Activated naive CD4-positive, alpha-beta T cell treated with anti-CD3 and anti-CD28 coated beads for 36 hours (primary cell): ENCODE measurements at places on chromosomes 5 and 9. TPM values are rescaled to one million over a fixed set of nuclear protein-coding genes. Genes with fewer than 3 reads are reported as not detected.

CDKN2B gene
- not detected for total RNA-seq

GMCL2 gene
- not detected for total RNA-seq

CCNJL gene
- total RNA-seq, result not detected

CKMT2 gene
- not detected for total RNA-seq

CER1 gene
- not detected for total RNA-seq

MYO10 gene
- total RNA-seq, result 0.27 TPM

TRIM7 gene
- 1.8 TPM for total RNA-seq

PDE6A gene
- not detected for total RNA-seq

FOXD4L6 gene
- not detected for total RNA-seq

GRCh38 chr5:66861402-66861801 lies 265.2 kb downstream of the MAST4 start:
- peaks cover 32% of the 10 kb centered on the region for H3K27me3 ChIP-seq
- H3K4me1 ChIP-seq, result no peaks in the 10 kb centered on the region
- DNase-seq, result no peak
- no peak overlapping the region for H3K27ac ChIP-seq

GRCh38 chr5:142857405-142857804 lies 87.2 kb downstream of the ARHGAP26 start:
- H3K27ac ChIP-seq, result no peak overlapping the region
- no peaks in the 10 kb centered on the region for H3K27me3 ChIP-seq
- no peak overlapping the region for H3K4me3 ChIP-seq
- DNase-seq, result no peak

DNA sequence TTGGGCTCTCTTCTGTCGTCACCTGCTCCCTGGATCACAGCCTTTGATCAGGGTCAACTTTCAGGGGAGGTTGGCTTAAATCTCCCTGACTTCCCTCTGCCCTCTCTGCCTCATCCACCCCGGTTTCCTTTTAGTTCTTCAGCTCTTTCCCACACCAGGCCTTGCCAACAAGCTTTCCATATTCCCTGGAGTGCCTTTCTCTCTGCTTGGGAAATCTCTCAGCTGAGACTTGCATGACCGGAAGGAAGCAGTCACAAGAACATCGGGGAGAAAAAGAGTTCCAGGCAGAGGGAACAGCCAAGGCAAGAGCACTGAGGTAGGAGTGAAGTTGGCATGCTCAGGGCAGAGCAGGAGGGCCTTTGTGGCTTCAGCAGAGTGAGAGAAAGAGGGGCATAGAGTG lies 88.4 kb upstream of the HSPA9 start:
- H3K4me3 ChIP-seq, result no peak overlapping the region
- H3K27me3 ChIP-seq, result peaks cover 77% of the 10 kb centered on the region
- peaks cover 22% of the 10 kb centered on the region for H3K4me1 ChIP-seq
- H3K27ac ChIP-seq, result no peak overlapping the region
- no peaks in the 10 kb centered on the region for H3K36me3 ChIP-seq

DNA sequence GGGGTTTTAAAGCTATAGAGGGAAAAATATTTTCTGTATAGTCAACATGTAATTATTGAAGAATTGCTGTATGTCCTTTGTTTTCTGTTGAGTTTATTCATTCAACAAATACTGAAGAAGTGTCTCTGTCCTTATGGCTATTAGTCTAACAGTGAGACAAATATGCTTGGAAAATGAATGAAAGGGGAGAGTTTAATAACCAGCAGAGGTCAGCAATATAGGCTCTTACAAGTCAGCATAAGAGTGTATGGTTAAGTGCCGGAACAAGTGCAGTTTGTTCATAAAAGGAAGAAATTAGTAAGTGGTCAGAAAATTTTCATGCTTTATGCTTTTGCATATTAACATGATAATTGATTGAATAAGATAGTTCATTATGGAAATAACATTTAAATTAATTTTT lies 3.6 kb downstream of the SCAMP1 start:
- DNase-seq, result no peak
- H3K27me3 ChIP-seq, result no peaks in the 10 kb centered on the region
- H3K4me1 ChIP-seq, result peaks cover 36% of the 10 kb centered on the region
- H3K4me3 ChIP-seq, result no peak overlapping the region
- peaks cover 6% of the 10 kb centered on the region for H3K36me3 ChIP-seq

DNA sequence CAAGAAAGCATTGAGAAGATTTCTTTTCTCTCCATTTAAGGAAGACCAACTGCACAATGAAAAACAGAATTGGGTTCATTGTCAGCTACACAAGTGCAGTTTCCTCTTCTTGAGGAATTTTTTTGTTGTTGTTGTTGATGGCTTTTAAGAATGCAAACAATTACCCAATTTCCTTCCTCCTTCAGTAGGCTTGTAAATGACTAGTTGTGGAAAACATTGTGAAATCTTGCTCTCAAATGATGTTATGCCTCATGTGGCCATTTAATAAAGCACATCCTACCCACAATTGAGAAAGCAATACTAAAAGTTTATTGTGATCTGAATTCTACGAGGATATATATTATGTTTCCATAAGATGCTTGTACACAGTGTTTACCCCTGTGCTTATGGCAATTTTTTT lies 171.6 kb downstream of the FAM174A start:
- H3K4me3 ChIP-seq, result no peak overlapping the region
- no peaks in the 10 kb centered on the region for H3K36me3 ChIP-seq
- H3K27me3 ChIP-seq, result no peaks in the 10 kb centered on the region
- DNase-seq, result no peak

DNA sequence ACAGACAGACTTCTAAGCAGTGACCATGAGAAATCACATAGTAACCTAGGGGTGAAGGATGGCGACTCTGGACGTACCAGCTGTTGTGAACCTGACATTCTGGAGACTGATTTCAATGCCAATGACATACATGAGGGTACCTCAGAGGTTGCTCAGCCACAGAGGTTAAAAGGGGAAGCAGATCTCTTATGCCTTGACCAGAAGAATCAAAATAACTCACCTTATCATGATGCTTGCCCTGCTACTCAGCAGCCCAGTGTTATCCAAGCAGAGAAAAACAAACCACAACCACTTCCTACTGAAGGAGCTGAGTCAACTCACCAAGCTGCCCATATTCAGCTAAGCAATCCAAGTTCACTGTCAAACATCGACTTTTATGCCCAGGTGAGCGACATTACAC lies 38.0 kb upstream of the CCDC152 start:
- DNase-seq, result no peak
- peaks cover 5% of the 10 kb centered on the region for H3K4me1 ChIP-seq
- no peak overlapping the region for H3K27ac ChIP-seq
- H3K27me3 ChIP-seq, result peaks cover 9% of the 10 kb centered on the region

DNA sequence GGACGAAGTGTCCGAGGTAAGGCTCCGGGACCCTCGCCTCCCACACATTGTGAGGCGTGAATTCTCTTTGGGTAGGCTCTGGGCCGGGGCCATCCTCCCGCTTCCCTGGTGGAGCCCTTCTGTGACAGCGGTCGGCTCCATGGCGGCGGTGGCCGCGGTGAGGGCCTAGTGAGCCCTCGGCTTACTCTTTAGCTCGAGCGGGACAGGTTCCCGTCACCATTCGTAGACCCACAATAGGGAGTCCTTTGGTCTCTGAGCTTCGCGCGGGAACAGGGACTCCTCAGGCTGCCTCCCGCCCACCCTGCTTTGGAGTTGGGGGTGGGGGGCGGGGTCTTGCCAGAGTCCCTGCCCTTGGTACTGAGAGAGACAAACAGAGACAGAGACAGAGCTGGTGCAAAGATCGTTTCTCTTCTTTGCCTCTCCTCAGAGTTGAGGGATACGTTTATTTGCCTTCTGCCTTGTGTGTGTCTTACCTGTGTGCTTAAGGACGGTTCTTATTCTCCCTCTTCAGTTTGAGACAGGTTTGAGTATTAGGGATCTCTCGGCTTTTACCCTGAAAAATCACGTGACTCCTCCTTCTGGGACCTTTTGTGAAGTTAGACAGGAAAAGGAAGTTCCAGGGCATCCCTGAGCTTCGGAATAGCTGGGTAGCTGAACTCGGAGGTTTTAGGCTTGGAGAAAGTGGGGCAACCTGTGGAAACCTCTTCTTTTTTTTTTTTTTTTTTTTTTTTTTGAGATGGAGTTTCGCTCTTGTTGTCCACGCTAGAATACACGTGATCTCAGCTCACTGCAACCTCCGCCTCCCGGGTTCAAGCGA lies 833 bp downstream of the ANKHD1 start:
- H3K4me3 ChIP-seq, result no peak overlapping the region
- peaks cover 11% of the 10 kb centered on the region for H3K36me3 ChIP-seq
- peak; percentile 49 for DNase-seq
- H3K27ac ChIP-seq, result no peak overlapping the region

DNA sequence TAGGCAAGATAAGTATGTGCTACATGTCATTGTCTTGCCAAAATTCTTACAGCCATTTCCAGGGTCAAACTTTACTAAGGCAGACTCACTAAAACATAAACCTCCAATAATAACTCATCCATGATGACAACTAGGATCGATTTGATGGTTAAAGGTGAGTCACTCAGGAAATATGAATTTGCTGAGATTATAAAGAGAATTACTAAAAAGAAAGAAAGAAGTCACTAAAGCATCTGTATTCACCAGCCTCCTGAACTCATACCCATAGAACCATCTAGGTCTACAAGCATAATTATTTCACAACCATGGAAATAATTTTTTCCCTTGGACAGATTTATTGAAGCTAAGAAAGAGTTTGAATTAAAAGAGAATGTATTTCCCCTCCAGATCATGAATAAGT lies 258.6 kb downstream of the TLE1 start:
- no peak overlapping the region for H3K27ac ChIP-seq
- no peak overlapping the region for H3K4me3 ChIP-seq
- no peak for DNase-seq
- H3K36me3 ChIP-seq, result peaks cover 2% of the 10 kb centered on the region
- no peaks in the 10 kb centered on the region for H3K4me1 ChIP-seq

DNA sequence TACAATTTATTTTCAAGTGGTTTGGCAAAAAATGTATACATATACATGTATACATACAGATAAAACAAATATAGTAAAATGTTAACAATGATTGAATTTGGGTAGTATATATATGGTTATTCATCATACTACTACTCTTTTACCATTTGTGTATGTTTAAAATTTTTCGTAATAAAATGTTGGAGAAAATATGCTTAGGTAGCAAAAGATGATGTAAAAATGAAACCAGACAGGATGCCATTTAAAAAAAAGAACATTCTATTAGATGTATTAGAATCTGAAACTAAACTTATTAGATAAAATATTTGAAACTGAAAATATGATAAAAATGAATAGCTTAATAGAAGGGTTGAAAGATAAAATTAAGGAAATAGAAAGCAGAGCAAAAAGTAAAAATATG lies 144.9 kb upstream of the FER start:
- DNase-seq, result no peak
- H3K36me3 ChIP-seq, result no peaks in the 10 kb centered on the region
- no peak overlapping the region for H3K27ac ChIP-seq
- H3K27me3 ChIP-seq, result peaks cover 10% of the 10 kb centered on the region
- peaks cover 4% of the 10 kb centered on the region for H3K4me1 ChIP-seq

DNA sequence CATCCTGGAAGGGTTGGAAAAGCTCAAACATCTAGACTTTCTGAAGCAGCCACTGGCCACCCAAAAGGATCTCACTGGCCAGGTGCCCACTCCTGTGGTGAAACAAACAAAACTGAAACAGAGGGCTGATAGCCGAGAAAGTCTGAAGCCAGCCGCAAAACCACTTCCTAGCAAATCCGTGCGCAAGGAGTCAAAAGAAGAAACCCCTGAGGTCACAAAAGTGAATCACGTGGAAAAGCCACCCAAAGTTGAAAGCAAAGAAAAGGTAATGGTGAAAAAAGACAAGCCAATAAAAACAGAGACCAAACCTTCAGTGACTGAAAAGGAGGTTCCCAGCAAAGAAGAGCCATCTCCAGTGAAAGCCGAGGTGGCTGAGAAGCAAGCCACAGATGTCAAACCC lies 87.6 kb downstream of the MAP1B start:
- H3K27ac ChIP-seq, result no peak overlapping the region
- H3K36me3 ChIP-seq, result no peaks in the 10 kb centered on the region
- H3K27me3 ChIP-seq, result peaks cover 15% of the 10 kb centered on the region
- no peaks in the 10 kb centered on the region for H3K4me1 ChIP-seq
- H3K4me3 ChIP-seq, result no peak overlapping the region
- DNase-seq, result no peak

DNA sequence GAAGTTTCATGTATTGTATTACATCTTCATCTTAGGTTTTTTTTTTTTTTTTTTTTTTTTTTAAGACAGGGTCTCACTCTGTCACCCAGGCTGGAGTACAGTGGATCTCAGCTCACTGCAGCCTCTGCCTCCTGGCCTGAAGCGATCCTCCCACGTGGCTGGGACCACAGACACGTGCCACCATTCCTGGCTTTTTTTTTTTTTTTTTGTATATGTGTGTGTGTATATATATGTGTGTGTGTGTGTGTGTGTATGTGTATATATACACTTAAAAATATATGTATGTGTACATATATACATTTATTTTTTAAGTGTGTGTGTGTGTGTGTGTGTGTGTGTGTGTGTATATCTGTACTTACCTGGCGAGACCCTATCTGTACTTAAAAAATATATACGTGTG lies 6.6 kb downstream of the DMXL1 start:
- no peak overlapping the region for H3K4me3 ChIP-seq
- no peak overlapping the region for H3K27ac ChIP-seq
- H3K27me3 ChIP-seq, result no peaks in the 10 kb centered on the region
- peaks cover 4% of the 10 kb centered on the region for H3K36me3 ChIP-seq
- DNase-seq, result no peak

DNA sequence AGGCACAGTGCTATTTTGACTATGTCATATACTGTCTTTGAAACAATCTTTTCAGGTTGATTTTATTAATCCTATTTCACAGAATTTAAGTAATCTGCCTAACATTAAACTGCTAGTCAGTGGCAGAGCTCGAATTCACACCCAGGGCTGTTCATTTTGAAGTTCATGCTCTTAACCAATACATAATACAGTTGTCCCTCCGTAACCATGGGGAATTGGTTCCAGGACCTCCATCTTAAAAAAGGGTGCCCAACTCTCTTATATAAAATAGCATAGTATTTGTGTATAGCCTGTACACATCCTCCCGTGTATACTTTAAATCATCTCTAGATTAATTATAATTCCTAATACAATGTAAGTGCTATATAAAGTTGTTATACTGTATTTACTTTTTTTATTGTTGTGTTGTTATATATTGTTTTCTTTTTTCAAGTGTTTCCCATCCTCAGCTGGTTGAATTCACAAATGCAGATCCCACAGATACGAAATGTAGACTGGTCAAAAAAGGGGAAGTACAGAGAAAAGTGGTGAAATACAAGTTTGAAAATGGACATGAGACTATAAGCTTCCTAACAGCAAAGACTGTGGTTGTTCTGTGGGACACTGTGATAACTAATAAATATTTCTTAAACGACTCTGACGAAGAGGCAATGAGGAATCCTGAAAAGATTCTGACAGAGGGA lies 18.3 kb downstream of the RFX3 start:
- H3K27me3 ChIP-seq, result no peaks in the 10 kb centered on the region
- H3K27ac ChIP-seq, result peak overlapping the region; percentile 85
- DNase-seq, result no peak
- peak overlapping the region; percentile 30 for H3K4me3 ChIP-seq
- H3K4me1 ChIP-seq, result peaks cover 62% of the 10 kb centered on the region

- DNase-seq, result no peak
- no peaks in the 10 kb centered on the region for H3K27me3 ChIP-seq
- no peak overlapping the region for H3K27ac ChIP-seq
These were observed 29.6 kb upstream of the TESK1 start for GRCh38 chr9:35575478-35575877.

GRCh38 chr5:31936683-31937082 lies 237.4 kb downstream of the GOLPH3 start:
- no peaks in the 10 kb centered on the region for H3K36me3 ChIP-seq
- no peaks in the 10 kb centered on the region for H3K27me3 ChIP-seq
- no peaks in the 10 kb centered on the region for H3K4me1 ChIP-seq
- DNase-seq, result no peak
- H3K27ac ChIP-seq, result no peak overlapping the region

GRCh38 chr9:94269264-94269663 lies 10.2 kb downstream of the ZNF169 start:
- H3K36me3 ChIP-seq, result peaks cover 32% of the 10 kb centered on the region
- no peaks in the 10 kb centered on the region for H3K27me3 ChIP-seq
- peaks cover 17% of the 10 kb centered on the region for H3K4me1 ChIP-seq
